ENCODE measurements at places on chromosomes 16 and 17.

DNA sequence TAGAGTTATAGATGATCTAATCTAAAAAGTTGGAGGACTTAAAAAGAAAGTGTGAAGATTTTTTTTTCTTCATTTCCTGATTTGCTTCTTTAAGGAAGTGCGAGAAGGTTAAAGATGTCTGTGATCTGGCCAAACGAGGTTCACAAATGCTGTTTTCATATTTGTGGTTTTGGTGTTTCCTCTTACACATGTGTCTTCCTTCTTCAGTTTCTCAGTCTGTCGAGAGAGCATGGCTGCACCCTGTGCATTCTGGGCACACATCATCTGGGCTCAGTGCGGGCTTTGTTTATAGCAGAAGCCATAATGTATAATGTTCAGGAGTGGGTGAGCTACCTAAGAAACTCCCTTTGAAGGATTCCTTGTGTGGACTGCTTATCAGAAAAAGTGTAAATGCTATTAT, 260.4 kb upstream of the TBX2 start:
- DNase-seq = peak; percentile 20

- DNase-seq = no peak
Observed at GRCh38 chr17:31744511-31744951, 114.5 kb downstream of the COPRS start.

DNA sequence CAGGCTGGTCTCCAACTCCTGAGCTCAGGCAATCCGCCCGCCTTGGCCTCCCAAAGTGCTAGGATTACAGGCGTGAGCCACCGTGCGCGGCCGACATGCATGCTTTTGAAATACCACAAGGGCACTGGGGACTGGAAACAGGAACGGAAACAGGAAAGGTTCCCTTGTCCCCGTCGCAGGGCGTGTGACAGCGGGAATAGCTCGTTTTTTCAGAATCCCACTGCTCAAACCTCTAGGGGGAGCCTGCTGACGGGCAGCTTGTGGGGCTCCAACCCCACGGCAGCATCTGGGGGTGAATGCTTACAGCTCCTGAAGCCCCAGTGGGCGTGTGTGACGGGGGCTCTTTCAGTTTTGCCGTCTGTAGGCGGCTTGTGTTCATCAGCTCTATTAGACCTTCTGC, 18.8 kb upstream of the ASGR2 start:
- peak; percentile 45 for DNase-seq

GRCh38 chr17:17580662-17581470, 10.6 kb downstream of the PEMT start:
- DNase-seq = no peak

- no peak for DNase-seq
Observed at GRCh38 chr16:185213-185612, 5.0 kb downstream of the HBQ1 start.

DNA sequence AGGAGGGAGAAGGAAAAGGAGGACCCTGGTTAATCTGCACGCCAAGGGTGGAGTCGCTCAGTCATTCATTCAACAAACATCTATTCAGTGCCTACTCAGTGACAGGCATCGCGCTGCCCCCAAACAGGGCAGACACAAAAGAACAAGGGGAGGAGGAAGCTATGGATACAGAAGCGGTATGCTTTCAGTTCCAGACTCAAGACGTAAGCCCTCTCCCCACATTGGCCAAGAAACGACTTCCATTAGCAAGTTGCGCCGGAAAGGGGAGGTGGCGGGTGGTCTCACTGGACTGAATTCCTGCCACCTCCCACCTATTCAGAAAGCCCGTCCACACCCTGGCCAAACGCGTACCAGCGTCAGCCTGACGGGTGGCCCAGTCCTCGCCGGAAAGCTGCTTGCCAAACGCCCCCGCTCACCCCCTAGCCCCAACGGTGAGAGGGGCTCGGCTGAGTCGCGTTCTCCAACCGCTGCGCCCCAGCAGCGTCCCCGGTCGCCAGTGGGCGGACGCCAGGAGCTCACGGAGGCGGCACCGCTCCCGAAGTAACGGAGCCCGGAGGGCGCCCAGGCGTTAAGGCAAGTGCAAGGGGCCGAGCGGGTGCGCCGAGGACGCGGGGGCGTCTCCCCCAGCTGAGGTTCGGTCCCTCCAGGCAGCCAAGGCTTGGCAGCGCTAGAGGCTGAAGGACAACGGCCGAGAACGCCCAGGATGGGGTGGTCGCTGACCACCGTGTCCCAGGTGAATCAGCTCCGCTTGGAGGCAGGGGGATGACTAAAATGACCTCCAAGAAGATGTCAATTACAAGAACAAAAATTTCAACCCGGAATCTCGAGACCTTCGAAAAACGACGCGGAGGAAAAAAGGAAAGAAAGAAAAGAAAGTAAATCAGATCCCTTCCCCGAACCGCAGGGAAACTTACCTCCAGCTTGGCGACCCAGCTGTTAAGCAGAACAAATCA, 470.7 kb downstream of the SOX9 start:
- DNase-seq = peak; percentile 16

DNA sequence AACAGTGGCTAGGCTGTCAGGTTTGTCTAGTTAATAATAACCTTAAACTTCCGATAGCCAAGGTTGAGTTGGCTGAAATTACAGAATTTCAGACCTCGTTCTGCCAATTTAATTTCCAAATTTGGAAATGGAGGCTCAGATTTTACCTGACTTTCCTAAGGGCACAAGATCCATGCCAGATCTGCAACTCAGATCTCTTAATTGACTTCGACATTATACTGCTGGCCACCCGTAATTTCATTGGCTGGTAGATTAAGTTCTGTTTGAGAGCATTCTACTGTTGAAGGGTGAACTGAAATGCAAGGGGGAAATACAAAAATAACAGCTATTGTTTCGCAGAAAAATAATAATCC, 210.8 kb downstream of the CNTNAP4 start:
- no peak for DNase-seq

DNA sequence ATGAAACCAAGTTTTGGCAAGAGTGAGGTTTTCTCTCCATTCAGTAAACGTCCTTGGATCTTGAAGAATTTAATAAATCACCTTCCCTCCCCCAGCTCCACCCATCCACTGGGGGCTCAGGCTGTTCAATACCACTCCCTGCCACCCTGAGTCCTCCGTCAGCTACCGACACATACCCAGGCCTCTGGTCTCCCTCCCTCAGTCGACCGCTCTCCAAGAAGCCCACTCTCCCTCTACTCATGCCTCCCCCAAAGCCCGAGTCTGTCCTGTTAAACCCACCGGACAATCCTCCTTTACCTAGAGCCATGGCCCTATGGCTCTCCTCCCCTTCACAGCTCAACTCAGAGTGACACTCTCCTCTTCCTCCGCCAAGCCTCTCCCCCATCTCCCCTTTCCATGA, 19.7 kb upstream of the SLC4A1 start:
- no peak for DNase-seq

GRCh38 chr16:31362476-31363405, 7.8 kb downstream of the ITGAX start:
- DNase-seq = no peak

GRCh38 chr16:88649924-88650748, 717 bp downstream of the CYBA start:
- peak; percentile 44 for DNase-seq

DNA sequence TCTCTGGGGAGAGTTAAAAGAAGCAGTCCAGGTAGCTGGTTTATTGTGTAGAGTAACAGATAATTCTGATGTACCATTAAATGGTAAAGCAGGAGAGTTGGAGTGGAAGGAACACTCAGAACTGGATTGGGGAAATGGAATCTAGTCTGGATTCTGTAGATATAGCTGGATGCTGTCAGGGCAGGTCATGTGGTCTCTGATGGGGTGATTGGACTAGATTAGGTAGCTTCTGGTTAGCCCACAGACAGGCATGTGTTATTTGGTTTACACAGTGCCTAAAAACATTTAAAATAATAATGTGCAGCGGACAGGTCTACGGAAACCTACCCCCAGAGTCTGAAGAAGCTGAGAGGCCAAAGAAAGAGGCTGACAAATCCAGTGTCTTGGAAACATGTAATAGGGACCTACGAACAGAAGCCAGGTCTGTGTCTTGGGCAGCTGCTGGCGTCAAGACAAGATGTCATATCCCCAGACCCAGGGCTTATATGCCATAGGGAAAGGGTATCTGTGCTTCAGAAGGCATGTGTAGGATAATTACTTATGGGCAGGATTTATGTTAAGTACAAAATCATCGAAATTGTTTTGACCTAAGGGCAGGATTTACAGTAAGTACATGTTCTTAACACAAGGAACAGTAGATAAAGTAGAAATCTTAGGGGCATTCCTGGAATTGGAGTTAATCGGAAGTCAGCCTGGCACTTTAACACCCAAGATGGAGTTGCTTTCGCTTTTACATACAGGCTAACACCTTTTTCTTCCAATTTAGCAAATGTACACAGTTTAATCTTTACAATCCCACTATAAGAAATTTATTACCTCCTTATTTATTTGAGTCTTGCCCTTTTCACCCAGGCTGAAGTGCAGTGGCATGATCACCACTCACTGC, 12.4 kb downstream of the LUC7L3 start:
- DNase-seq = no peak

GRCh38 chr16:70612931-70613330, 33.4 kb upstream of the IL34 start:
- no peak for DNase-seq

DNA sequence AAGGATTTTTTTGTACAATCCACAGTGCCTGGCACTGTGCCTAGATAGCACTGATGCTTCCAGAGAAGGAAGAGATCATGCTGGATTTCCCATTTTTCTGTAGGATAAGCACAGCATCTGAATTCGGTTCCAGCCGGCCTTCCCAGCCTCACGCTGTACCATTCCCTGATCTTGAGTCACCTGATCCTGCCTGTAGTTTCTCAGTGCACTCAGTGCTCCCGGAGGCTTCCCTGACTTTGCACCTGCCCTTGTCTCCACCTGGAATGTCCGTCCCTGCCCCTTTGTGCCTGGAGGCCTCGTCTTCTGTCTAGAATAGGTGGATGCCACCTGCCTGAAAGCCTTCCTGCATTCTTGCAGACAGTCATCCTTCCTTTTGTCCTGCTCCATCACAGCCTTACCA, 179.9 kb downstream of the CCDC182 start:
- DNase-seq = no peak

DNA sequence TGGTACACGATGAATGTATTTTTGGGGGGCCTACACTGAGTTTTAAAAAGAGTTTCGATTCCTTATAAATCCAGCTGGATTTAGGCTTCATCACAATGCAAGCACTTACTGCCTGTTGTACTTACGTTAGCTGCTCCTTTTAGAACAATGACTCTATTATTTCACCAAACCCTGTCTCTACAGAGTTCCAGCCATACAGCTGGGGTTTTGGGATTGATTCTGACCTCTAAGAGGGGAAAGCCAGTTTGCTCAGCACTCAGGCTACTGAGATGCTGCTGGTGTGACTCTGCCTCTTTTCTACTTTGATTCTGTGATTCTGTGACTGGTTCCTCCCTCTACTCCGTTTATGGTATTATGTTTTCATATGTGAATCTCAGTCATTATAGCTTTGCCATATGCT, 329.7 kb downstream of the ABCC12 start:
- no peak for DNase-seq

- DNase-seq = no peak
Observed at GRCh38 chr16:27287887-27288286, 19.3 kb upstream of the NSMCE1 start.

GRCh38 chr16:85735225-85735635, 15.7 kb downstream of the C16orf74 start:
- DNase-seq = peak; percentile 17

DNA sequence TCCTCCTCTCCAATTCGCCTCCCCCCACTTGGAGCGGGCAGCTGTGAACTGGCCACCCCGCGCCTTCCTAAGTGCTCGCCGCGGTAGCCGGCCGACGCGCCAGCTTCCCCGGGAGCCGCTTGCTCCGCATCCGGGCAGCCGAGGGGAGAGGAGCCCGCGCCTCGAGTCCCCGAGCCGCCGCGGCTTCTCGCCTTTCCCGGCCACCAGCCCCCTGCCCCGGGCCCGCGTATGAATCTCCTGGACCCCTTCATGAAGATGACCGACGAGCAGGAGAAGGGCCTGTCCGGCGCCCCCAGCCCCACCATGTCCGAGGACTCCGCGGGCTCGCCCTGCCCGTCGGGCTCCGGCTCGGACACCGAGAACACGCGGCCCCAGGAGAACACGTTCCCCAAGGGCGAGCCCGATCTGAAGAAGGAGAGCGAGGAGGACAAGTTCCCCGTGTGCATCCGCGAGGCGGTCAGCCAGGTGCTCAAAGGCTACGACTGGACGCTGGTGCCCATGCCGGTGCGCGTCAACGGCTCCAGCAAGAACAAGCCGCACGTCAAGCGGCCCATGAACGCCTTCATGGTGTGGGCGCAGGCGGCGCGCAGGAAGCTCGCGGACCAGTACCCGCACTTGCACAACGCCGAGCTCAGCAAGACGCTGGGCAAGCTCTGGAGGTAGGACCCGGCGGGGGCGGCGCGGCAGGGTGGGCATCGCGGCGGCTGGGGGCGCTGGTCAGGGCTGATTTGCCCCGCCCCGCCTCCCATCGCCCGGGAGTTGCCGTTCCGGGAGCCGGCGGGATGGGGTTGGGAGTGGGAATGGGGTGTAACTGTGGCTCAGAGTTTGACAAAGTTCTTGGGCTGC, 567 bp downstream of the SOX9 start:
- DNase-seq = no peak

- DNase-seq = no peak
Observed at GRCh38 chr16:58727796-58728568, 6.1 kb downstream of the GOT2 start.

GRCh38 chr16:25270577-25270976, 12.9 kb upstream of the ZKSCAN2 start:
- DNase-seq = no peak

- DNase-seq = peak; percentile 98
Observed at GRCh38 chr16:88811769-88812512, at the start of gene APRT. TSS of gene APRT (minus strand) at chr16:88811928. CDS start at chr16:88811899, 29 bp downstream.

GRCh38 chr16:65069065-65069464, 52.8 kb downstream of the CDH11 start:
- DNase-seq = no peak

DNA sequence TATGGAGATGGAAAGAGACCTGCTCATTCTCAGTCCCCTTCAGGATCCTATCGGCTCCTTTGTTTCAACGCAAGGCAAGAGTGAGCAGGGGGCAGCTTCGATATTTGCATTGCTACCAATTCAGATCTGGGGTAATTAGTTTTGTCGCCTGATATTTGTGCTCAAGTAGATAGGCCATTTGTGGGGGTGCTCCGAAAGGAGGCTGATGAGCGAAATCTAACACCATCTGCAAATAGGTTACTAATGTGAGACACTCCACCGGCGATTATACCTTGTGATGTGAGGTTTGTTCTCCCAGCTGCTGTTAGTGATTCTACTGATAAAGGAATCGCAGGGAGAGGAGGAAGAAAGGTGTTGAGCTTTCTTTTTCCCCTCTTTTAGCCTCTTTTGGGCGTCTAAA, 31.5 kb downstream of the WSCD1 start:
- DNase-seq = no peak

DNA sequence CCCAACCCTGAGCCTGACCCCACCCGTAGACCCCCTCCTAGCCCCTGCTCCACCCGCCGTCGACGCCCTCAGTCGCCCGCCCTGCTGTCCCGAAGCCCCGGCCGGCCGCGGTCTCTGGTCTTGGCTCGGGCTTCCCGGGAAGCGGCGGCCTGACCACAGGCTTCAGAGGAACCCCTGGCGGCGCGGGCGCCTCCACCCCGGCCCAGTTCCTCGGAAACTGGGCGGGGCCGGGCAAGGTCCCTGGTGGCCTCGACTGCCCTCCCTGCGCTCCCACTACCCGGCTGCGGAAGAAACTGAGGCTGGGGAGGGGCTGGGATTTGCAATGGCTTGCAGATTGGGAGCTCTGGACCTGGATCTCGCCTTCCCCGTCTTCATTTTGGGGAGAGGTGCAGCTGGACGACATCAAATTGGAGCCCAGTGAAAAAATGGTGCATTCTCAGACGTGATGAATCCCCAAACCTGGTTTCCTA, 692 bp upstream of the SOCS1 start:
- peak; percentile 79 for DNase-seq

- DNase-seq = peak; percentile 31
Observed at GRCh38 chr17:32267690-32268205, 2.1 kb downstream of the RHBDL3 start.

Measured in activated CD4-positive, alpha-beta T cell treated with anti-CD3 and anti-CD28 coated beads, Interleukin-2, amount 50 U/mL, for 48 hours (primary cell).